CD4-positive, alpha-beta T cell treated with Interleukin-4 for 4 hours (primary cell): ENCODE measurements at places on chromosomes 12 and 14.

- no peak for DNase-seq
Observed at GRCh38 chr14:99809859-99810558, 16.8 kb downstream of the EML1 start.

DNA sequence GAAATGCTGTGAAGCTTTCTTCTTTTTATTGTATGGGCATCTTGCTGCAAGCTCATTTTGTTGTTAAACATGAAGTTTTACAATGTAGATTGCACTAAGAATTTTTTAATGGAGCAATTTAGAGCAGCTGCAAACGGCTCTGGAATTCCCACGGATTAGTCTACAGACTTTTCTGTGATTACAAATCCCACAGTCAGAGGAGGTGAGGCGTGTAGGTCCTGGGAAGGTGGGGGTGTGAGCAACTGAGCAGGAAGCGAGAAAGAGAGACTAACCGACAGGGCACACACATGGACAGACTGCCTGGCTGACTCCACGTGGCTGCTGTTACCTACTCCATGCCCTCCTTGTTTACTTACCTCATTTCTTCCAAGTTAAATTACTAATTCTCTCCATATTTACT is 348.5 kb downstream of the NPAS3 start:
- no peak for DNase-seq

DNA sequence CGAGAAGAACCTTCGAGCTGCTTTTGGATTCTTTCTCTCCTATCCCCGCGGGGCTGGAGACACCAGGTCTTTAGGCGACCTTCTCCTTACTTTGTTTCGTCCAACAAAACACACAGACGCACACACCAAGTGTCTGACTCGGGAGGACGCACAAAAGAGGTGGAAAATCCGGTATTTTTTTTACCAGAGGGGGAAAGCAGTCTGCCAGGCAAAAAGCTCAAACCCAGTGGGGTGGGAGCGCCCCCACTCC is 2.1 kb downstream of the SIX4 start:
- DNase-seq: no peak

DNA sequence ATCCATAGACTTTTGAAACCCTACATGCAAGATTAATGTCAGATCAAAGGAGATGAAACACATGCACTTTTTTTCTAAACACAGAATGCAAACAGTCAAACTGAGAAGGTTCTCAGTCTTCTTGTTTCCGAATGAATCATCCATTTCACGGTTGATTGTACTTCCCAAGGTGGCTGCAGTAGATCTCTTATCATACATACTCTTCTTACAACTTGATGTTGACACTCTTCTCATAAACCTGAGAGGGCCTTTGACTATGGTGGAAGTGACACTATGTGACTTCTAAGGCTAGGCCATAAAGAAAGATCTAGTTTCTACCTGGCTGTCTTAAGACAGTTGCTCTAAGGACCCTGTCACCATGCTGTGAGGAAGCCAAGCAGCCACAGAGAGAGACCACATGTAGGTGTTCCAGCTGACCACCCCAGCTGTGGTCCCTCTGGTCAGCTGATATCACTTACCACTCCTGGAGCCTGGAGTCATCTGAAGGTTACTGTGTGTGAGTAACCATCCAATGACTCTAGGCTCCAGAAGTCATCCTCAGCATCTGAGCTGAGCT is 67.2 kb upstream of the HMGA2 start:
- DNase-seq: no peak

DNA sequence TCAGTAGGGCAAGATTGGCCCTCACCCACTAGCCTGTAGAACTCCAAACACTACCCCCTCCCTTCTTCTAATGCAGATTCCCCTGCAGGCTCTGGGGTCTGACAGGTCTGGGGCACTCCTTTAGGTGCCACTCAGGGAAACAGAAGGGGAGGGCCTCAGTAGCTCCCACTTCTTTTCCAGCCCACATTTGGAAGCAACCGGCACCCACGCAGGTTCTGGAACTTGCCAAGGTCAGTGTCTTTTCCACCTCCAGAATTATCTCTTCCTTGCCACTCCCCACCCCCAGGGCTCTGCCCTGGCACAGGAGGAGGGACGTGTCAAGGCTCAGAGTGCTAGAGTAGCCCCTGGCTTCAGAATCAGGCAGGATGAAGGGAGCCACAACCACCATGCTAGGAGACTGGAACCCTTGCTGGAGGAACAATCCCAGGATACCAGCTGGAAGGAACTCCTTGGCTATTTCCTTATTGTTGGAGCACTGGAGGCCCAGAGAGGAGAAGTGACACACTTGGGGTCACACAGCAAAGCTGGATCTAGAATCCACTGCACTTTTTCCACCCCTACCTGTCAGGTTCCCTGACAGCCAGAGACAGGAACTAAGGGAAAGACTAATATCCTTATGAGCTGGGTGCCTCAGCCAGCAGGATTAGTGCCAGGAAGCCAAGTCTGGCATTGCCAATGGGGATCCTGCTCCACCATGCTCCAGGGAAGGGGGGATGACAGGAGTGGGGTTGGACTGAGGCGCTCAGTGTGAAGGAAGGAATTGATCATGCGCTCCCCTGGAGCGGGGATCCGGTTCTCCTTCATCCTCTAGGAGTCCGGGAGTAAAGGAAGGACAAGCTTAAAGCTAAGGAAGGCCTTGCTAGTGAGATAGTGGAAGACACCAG is 1.8 kb upstream of the FIGNL2 start:
- no peak for DNase-seq

DNA sequence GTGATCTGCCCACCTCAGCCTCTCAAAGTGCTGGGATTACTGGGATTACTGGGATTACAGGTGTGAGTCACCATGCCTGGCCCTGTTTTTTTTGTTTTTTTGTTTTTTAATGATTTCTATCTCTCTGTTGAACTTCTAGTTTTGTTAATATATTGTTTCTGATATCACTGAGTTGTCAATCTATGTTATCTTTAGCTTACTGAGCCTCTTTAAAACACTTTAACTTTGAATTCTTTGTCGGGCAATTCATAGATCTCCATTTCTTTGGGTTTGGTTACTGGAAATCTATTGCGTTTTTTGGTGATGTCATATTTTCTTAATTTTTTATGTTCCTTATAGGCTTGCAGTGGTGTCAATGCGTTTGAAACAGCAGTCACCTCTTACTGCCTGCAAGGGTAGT is 9.2 kb upstream of the KLRG1 start:
- DNase-seq: no peak

DNA sequence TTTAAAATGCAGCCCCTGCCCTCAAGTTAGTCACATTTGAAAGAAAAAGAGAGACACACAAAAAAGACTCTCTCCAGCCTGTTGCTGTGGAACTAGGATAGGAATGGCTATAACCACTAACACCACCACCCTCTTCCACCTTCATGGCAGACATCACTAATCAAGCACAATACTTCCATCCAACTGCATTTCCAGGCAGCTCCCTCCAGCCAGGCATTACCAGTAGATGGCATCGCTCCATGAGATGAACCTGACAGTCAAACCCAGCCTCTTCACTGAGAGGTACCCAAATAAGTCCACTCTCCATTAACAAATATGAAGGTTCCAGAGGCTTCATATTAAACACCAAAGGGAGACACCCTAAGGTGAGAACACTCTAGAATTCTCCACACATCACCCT is 24.4 kb downstream of the SLC8B1 start:
- no peak for DNase-seq

- DNase-seq: no peak
Observed at GRCh38 chr14:104289507-104289906, 151.1 kb downstream of the KIF26A start.

DNA sequence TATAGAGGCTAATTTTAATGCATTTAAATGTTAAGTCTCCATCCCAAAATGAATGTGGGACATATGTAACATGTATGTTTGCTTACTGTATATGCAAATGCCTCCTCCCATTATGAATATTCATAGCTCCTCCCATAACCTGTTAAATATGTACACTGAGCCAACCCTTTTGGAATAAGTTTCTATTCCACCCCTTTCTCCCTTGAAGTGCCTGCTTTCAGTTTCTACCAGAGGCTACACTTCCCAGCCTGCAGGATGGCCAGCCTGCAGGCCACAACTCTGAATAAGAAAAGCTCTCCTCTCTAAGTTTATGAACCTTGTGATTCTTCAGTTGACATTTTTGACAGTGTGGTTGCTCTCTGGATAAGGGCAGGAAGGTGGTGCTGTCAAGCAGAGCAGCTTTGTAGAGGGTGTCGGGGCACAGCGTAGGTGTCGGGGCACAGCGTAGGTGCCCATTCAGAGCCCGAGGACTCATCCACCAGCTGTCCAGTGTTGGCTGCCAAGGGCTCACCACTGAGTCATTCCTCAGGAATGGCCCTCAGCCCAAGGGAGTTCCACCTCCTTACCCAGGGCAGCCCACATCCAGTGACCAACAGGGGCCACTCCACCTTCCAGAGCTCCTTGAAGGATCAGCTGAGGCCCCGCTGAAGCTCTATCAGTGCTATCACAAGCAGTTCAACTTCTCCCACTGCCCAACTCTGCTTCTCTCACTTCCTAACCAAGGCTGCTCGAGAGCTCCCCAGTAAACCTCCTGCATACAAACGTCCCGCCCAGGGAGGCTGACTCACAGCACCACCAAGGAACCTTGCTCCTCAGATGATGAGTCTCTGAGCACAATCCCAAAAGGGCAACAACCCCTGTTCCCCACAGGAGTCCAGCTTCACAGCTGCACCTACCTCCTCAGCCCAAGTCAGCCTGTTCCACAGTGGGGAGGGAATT is 31.4 kb downstream of the VWF start:
- DNase-seq: no peak

DNA sequence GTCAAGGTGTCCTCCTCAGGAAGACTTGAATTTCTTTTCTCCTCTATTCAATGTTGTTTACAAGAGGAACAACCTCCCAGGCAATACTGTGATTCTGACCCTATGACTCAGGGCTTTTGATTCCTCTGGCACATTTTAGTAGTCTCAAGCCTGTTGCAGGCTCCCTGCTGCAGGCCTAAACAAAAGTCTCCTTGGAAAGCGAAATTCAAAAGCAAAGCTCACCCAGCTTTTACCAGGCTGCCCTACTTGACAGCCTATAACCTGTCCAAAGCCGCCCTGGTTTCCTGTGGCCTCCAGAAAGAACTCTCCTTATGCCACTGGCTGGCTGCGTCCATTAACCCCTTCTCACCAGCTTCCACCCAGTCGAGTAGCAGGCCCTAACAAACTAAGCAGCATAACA is 11.6 kb downstream of the FGD6 start:
- DNase-seq: no peak

DNA sequence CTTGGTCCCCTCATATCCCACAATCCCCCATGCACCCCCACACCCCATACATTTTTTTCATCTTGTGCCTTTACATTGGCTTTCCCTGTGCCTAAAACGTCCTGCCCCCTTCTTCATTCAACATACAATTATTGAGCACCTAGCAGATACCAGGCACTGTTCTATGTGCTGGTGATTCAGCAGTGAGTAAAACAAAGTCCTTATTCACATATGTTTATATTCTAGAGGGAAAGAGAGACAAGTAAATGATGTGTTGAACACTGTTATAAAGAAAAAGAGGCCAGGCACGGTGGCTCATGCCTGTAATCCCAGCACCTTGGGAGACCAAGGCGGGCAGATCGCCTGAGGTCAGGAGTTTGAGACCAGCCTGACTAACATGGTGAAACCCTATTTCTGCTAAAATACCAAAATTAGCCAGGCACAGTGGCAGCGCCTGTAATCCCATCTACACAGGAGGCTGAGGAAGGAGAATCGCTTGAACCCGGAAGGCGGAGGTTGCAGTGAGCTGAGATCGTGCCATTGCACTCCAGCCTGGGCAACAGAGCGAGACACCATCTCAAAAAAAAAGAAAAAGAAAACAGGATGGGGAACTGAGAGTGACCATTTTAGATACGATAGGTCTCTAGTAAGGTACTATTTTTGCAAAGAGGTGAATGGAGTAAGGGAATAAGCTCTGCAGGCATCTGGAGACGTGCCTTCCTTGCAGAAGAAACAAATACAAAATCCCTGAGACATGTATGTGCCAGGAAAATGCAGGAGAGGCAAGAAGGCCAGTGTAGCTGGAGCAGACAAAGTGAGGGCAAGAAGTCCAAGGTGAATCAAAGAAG is 12.2 kb downstream of the SLC7A7 start:
- DNase-seq: no peak

GRCh38 chr14:99125113-99125512 is 146.9 kb downstream of the BCL11B start:
- no peak for DNase-seq

DNA sequence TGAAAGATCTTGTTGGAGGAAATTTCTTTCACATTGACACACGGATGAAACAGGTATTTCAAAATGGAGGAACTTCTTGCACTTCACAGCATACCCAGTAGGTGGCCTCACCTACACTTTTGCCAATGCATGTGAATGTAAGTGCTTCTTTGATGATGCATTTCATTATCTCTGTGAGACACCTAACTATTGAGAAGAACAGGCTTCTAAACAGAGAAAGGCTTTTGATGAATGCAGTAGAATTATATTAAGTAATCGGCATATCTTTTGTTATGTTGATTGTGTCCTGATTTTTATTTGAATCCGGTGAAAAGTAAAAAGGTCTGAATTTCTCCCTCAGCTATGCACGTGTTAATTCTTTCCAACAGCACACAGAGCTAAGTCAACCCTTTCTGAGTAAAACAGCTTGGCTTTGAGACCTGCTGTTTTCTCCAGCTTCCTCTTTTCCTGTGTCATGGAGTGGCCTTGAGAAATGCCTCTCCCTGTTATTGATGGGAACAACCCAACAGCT is 399.0 kb downstream of the NAV3 start:
- DNase-seq: no peak

GRCh38 chr12:52191841-52192791 is at the start of gene KRT80:
Gene KRT80 (minus strand): TSS chr12:52192014. CDS start chr12:52191902, 112 bp downstream.
- DNase-seq: no peak

GRCh38 chr14:77014004-77014604 is 14.4 kb downstream of the IRF2BPL start:
- no peak for DNase-seq

GRCh38 chr12:130456375-130457199 is 118.9 kb downstream of the PIWIL1 start:
- DNase-seq: no peak

DNA sequence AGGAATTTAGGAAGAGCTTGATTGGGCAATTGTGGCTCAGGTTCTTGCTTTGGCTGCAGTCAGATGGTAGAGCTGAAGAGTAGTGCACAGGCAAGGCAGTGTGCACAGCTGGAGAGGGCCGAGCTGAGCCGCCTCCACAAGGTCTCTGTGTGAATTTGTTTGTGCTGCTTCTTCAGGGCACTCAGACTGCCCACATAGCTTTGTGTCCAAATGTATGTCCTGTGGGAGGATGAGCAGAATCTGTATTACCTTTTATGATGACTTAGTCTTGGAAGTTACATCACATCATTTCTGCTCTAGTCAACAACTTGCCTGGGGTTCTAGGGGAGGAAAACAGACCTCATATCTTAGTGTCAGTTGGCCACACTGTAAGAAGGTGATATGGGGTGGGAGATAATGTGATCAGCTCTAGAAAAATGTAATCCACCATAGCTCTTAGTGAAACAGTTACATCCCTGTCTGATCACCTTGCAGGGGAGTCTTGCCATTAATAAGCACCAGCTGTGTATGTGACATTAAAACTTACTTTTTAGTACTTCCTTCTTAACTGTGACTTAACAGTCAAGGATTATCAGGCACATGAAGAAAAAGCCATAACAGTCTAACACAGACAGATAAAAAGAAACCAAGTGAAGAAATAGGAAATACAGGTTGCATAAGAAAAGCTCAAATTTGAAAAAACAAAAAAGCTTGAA is 53.4 kb downstream of the RCOR1 start:
- DNase-seq: no peak
